Cerebellum (tissue), 4 donors: ENCODE measurements at places on chromosomes 2 and 18.

DNA sequence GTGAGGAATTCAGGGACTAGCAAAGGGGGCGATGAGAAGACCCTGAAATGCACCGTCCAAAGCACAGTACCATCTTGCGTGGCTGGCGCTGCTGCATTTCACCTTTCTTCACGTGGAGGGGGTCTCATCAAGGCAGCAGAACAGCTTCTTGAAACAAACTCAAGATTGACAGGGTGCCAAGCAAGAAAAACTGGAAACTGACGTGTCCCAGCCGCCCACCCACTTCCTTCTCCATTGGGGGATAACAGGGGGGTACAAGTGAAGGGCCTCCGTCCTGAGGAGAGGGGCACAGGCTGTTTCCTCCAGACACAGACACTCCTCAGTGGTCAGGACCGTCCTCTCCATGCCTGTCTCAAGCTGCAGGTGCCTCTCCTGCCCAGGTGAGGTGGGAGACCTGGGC, 32.5 kb downstream of the HDAC4 start:
- DNase-seq = no peak

DNA sequence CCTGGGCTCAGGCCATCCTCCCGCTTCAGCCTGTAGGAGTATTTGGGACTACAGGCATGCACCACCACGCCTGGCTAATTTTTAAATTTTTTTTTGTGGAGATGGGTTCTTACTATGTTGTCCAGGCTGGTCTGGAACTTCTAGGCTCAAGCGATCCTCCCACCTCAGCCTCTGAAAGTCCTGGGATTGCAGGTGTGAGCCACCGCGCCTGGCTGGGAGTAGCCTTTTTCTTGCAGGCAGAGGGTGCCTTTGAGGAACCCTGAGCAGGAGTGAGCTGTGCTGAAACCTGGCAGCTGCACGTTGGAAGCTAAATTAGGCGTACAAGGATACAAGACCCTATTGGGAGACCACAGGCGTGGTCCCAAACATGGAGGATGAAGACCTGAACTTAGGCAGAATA, 8.0 kb downstream of the CTDSP1 start:
- DNase-seq = no peak

GRCh38 chr2:241030333-241030680, 31.9 kb downstream of the SNED1 start:
- DNase-seq = no peak

DNA sequence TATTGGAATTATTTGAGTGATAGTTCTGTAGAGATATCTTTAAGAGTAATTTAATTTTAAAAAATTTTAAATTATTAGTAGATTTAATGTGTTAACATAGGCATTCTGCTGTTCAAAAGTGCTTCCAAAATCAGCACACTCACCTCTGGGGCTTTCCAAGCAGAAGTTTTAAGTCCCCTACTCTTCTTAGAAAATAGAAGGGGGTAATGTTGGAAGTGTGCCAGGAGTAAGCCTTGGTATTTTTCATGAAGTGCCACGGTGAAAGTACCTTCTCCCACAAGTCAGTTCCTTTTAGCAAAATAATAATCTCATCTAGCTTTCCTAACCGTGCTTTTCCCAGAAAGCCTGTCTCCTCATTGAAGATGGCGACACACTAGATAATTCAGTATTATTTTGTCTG, 3.9 kb upstream of the TNFRSF11A start:
- DNase-seq = no peak

- DNase-seq = peak; percentile 73
Measured at GRCh38 chr2:151946899-151947812, 118.9 kb upstream of the ARL5A start.
